ENCODE measurements at places on chromosomes 5 and 9.

DNA sequence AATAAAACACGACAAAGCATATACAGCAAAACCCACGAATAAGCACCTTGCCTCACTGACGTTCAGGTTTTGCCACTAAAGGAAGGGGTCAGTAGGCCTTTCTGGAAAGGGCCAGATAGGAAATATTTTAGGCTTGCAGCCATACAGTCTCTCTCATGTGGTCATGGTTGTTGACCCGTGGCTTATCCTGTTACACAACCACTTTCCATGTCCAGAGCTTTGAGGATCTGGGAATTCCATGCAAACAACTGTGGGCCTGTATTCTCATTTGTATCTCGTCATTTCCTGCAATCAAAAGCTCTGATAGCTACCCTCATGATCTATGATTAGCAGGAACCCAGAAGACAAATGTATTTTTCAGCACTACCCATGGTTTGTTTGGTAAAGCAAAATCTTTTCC lies 108.3 kb downstream of the DRD1 start:
- no peak for DNase-seq

GRCh38 chr9:76138360-76138759 lies 247.9 kb downstream of the PCSK5 start:
- DNase-seq = no peak

DNA sequence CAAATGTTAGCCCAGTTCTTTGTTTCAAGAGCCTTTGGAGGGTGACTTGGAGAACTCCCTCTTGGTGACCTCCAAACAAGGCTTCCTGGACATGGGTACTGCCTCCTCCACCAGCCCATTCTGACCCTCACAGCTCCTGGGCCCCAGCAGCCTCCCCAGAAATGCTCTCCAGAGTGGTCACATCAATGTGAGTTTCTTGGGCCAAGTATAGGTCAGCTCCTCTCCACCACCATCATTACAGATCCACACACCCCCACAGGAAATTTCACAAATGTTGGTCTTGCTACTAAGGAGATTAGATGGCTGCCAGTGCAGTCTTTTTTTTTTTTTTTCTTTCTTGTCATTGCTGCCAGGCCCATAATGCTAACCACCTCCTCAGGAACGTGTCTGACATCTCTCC lies 410.7 kb downstream of the DTWD2 start:
- no peak for DNase-seq

- no peak for DNase-seq
Measured at GRCh38 chr5:151293624-151294023, 9.9 kb downstream of the SLC36A3 start.

DNA sequence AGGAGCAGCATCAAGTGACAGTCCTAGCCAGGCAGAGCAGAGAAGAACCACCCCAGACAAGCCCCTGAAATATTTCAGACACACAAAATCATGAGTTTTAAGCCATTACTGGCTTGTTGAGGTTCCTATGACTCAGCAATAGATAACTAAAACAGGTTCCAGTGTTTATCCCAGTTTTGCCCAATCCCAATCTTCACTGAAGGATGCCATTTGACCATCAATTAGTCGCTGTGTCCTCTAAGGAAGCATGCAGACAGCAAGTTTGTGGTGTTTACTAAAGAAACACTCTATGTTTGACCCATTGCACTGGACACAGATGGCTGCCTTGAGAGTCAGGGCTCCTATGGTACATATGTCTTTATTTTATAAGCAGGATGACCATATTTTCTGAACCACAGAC lies 186.7 kb downstream of the SYK start:
- DNase-seq = no peak

- DNase-seq = no peak
Measured at GRCh38 chr5:180724944-180725343, 14.9 kb downstream of the OR2Y1 start.

- no peak for DNase-seq
Measured at GRCh38 chr9:78294290-78295176, 2.4 kb upstream of the PSAT1 start.

- DNase-seq = no peak
Measured at GRCh38 chr9:107949061-107949460, 459.5 kb upstream of the KLF4 start.

GRCh38 chr5:77832938-77833337 lies 56.8 kb upstream of the TBCA start:
- no peak for DNase-seq

- DNase-seq = no peak
Measured at GRCh38 chr9:134677743-134678142, 36.1 kb downstream of the COL5A1 start.

DNA sequence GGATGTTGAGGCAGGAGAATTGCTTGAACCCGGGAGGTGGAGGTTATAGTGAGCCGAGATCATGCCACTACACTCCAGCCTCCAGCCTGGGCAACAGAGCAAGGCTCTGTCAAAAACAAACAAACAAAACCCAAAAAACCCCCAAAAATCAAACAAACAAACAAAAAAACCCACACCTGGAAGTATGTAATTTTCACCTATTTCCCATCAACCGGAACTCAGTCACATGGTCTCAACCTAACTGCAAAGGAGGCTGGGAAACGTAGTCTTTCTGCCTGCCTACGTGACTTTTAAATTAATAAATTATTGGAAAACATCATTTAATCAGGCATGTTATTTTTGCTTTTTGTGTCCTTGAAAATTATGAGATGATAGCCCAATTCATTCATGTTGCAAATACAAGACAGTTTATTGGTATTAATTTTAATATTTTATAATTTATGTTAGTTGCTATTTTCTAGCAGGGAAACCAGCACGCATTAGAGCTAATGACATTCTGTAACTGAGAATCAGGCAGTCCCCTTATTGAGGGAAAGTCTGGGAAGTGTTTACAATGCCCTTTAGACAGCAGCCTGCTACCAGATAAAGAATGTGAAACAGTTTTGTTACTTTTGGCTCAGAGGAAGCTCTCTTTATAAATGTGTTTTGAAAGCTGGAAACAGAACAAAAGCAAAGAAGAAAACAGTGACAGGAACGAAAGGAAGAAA lies 110.3 kb downstream of the NXNL2 start:
- no peak for DNase-seq

- DNase-seq = no peak
Measured at GRCh38 chr5:99187611-99188010, 258.8 kb upstream of the CHD1 start.

DNA sequence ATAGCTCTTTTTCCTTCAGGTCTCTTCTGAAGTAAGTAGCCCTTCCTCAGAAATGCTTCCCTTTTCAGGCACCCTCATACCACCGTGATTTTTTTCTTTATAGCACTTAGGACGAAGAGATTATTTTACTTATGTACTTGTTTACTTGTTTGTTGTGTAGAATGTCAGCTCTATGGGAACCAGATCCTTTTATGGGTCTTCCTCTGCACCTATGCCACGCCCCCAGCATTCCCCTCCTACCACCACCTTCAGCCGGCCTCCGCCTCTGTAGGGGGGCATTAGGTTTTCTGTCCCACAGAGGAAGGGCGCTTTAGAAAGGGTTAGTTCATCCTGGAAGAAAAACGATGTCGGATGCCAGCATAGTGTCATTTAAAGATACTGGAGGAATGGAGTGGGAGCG lies 1.8 kb downstream of the CDKN2B-AS1 start:
- DNase-seq = no peak

GRCh38 chr9:18566121-18566520 lies 92.2 kb downstream of the ADAMTSL1 start:
- DNase-seq = no peak

Measured in activated T-cell treated with anti-CD3 and anti-CD28 coated beads, Interleukin-2, amount 50 U/mL, for 24 hours (primary cell).